ENCODE measurements at places on chromosomes 7 and 10.

GRCh38 chr10:104925232-104925851 is 284.3 kb downstream of the SORCS3 start:
- DNase-seq: no peak

DNA sequence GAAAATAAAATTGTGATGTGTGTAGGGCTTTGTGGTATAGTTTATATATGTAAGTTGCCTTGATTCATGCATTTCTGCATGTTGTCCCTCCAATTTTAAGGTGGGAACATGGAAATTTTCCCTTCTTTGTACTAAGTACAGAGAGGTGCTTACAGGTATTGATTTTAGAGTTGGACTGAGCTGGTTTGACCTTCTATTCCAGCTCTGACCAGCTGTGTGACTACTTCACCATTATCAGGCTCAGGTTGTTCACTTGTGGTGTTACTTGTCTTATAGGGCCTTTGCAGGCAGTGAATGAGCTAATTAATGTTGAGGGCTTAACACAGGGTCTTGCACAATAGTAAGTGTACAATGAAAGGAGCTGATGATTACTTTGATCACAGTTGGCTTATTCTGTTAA is 16.3 kb downstream of the ZNF804B start:
- DNase-seq: no peak

GRCh38 chr10:87603769-87604168 is 55.9 kb upstream of the PAPSS2 start:
- no peak for DNase-seq

GRCh38 chr10:97069576-97070362 is 116.0 kb downstream of the SLIT1 start:
- DNase-seq: no peak

- no peak for DNase-seq
These were observed 764.9 kb upstream of the MBL2 start for GRCh38 chr10:53537508-53537907.

DNA sequence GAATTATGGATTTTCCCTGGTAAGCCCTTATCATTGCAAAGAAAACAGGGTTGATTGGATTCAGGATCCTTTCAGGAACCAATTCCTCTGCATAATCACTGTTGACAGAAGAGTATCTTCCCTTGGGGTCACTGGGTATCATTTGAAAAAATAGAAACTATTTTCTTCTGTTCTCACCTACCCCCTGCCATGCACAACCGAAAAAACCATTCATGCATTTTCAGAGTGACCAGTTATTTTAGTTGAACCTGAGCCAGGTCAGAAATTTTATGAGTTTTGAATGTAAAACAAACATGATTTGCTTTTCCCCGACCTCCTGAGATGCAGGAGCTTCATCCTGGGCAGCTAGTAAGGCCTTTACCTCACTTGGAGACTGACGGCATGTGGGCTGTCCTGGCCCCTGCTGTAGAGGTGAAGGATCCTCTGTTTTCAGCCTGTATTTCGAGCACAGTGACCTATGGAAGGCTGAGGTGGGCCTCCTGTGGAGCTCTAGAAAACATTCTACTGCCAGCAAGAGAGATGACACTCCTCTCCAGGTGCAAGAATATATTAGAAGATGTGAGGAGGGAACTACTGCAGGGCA is 30.1 kb downstream of the TMEM178B start:
- no peak for DNase-seq

GRCh38 chr10:28991333-28992270 is 297.3 kb upstream of the LYZL1 start:
- DNase-seq: no peak

DNA sequence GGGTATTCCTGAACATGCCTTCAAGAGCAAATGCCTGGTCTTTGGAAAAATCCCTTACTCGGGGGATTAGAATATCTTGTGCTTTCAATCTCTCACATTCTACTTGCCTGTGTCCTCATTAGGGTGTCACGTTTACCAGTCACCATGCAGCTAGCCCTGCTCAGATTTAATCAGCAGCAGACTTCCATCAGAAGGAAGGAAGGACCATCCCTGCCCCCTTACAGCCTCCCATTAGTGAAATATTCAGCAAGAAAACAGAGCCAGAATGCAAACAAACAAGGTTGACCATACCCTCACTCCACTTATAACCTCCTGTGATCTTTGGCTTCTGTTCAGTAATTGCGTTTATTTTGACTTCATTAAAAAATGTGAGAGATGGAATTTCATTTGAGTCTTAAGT is 208.6 kb downstream of the CXCL12 start:
- DNase-seq: no peak

- DNase-seq: no peak
These were observed 21.0 kb upstream of the CH25H start for GRCh38 chr10:89228146-89228545.

DNA sequence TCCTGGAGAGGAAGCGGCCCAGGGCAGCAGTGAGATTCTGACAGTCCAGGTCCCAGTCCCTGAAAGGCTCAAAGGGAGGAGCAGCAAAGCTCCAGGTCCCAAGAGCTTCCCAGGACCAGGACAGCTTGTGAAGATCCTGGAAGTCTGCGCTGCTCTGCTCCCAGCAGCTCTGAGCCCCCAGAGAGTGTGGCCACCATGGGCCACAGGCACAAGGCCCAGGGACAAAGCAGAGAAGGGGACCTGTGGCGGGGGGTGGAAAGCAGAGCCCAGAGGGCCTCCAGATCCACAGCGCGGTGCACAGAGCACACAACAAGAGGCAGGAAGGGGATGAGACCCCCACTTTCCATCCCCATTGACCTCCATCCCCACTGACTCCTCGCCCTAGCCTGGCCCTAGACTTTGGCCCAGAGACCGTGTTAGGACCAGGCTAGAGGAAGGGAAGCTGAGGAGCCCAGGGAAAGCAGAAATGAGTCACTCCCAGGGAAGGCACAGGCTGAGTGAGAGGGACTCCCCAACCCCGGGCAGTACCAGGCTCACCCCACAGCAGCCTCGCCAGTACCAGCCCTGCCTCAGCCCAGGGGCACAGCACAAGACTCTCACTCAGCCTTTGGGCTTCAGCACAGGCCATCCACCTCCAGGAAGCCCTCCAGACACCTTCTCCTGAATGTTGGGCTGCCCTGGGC is 75.5 kb downstream of the GRID1 start:
- no peak for DNase-seq

- no peak for DNase-seq
These were observed 24.5 kb downstream of the ZC3HAV1L start for GRCh38 chr7:139011373-139011772.

DNA sequence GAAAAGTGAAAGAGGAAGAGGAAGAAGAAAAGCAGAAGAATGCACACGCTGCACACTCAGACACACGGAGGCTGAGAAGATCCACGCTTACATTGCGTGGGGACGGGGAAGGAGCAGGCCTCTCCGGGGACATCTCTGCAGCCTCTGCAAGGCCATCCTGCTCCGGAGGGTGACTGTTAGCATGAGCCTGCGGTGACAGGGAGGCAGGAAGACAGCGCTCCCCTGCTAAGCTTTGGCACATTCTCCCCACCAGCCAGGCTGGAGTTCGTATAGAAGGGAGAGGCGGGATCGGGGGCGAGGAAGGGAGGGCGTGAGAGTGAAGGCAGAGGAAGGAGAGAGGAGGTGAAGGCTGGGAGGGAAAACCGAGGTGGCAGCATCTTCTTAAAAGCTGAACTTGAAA is 366.0 kb upstream of the SHH start:
- DNase-seq: no peak

DNA sequence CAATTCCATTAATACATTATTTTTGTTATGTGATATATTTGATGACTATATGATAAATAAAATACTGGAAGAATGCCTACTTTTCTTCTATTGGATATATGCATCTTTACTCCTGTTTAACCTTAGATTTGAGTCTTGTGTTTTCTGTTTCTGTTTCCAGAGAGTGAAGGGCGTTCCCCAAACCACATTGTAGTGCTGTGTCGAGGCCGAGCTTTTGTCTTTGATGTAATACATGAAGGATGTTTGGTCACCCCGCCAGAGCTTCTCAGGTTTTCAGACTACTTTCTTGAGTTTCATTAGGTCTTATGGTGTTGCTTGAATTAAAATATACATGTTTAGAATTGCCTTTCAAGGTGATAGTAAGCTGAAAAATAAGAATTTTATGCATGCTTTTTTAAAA is 23.8 kb downstream of the CROT start:
- no peak for DNase-seq

DNA sequence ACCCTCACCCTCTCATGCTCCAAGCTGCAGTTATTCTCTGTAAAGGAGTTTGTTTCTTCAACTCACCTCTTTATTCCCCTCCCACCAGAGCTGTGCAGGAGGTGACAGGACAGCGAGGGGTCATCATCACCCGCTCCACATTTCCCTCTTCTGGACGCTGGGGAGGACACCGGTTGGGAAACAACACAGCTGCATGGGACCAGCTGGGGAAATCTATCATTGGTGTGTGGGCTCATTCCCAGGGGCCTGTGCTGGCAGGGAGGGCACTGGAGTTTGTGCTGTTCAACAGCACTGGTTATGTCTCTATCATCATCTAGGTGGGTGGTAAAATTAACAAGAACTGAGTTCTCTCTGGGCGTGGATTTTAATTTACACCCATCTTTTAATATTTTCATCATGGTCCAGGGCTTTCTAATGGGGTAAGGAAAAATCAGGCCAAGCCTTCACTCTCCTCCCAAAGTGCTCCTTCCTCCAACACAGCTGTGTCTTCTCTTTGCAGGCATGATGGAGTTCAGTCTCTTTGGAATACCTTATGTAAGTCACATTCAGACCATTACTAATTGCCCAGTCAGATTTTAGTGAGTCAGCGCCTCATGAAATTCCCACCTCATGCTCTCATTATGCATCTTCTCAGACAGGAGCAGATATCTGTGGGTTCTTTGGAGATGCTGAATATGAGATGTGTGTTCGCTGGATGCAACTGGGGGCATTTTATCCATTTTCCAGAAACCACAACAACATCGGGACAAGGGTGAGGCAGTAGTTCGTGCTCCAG is 61.6 kb downstream of the PRSS58 start:
- DNase-seq: no peak

- no peak for DNase-seq
These were observed 1.6 kb downstream of the RASSF4 start for GRCh38 chr10:44961230-44961571.

- no peak for DNase-seq
These were observed 104.6 kb downstream of the PROSER2 start for GRCh38 chr10:11927746-11928145.

DNA sequence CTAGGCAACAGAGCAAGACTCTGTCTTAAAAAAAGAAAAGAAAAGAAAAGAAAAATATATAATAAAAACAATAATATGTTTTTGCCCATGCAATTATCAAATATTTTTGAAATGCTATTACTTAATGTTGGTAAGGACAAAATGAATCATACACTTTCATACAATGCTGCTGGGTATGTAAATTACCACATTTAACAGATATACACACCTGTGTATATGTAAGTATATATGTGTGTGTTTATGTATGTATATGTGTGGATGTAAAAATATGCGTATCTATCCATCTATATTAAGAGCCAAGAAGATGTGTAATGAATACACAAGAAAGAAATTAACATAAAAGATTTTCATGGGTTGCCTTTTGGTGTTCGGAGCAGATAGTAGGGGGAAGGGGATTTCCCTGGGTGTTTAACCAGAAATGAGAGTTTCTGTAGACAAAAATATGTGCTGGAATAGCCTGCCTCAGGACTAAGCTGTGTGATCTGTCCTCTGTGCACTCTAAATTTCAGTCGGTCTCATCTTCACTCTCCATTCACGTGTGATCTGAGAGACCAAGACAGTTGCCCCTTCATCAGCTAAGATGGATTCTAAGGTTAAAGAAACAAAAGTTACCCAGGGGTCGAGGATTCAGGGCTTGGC is 61.2 kb downstream of the PRKCQ start:
- DNase-seq: no peak

GRCh38 chr7:123070702-123071286 is 75.3 kb upstream of the TAS2R16 start:
- DNase-seq: no peak

DNA sequence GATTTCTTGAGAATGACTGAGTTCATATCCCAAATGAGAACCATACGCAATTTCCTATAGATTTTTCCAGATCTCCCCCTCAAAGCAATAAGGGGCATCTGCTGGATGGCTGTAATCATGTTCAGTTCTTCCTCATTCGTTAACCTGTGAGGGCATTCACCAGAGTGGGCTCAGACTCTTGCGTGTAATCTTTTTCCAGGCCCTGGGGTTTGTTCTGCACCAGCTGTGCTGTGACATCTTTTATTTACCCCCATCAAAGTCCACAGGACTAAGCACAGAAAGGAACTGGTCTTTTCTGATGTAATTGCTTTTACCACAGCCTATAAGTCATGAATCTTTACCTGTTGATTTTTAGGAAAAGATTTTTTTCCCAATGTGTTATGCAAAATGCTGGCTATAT is 27.9 kb upstream of the ITGA8 start:
- no peak for DNase-seq

DNA sequence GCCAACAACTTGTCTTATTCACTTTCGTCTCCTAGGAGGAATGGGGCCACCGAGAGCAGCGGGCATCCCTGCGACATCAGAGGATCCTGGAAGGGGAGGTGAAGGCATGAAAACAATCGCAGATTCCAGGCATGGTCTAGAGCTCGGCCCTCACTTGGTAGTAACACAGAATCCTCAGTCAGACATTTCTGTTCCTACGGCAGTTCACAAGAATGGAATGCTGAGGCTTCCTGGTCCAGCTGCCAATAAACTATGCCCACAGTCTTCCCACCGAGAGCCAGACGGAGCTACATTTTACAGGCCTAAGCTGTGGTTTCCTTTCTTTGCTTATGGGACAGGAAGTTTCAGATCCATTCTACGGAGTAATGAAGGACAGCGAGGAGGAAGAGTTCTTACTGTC is 75.8 kb downstream of the OR13A1 start:
- DNase-seq: no peak

- no peak for DNase-seq
These were observed 225.8 kb upstream of the FAM3C start for GRCh38 chr7:121621937-121622336.

DNA sequence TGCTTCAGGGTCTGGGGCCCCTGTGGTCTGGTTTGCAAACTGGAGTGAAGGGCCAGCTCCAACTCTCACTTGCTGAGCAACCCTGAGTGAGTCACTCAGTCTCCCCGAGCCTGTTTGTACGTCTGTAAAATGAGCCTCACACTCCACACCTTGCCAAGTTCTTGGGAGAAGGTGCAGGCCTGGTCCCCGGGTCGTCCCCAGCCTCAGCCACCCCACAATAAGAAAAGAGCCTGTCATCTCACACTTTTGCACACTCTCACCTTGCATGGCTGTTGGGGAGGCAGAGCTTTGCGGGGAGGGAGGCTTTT is 5.2 kb downstream of the GRIFIN start:
- no peak for DNase-seq

DNA sequence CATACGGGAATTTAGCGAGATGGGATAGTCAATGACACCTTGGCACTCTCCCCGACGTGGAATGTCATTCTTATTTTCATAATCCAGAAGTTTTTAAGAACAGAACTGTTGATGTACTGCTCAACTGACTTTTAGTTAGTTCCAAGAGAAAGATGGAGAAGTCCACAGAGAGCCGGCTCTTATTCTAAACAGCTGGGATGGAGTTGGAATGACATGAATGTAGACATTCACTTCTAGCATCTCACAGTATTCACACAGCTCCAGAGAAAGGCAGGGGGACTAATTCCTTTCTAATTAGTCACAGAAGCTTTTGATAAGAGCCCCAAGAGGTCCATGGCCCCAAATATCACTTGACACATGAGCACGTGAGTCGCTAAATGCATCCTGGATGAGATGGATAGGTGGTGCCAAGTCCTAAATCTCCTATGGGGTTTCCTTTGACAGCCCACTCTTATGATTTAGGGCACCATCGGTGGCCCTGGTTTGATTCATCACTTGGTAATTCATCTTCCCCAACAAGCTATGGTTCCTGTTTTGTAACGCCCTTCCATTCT is 420.3 kb upstream of the AUTS2 start:
- no peak for DNase-seq

GRCh38 chr10:110837418-110838171 is 34.1 kb upstream of the PDCD4 start:
- DNase-seq: no peak

All from forelimb muscle (tissue), 1 donor.